ACHN (cell line): ENCODE measurements at places on chromosomes 3 and 15.

GRCh38 chr15:42118650-42119445, 24.5 kb upstream of the PLA2G4D start:
- DNase-seq, result no peak

- DNase-seq, result no peak
Measured at GRCh38 chr3:6120786-6121185, 740.1 kb upstream of the GRM7 start.

DNA sequence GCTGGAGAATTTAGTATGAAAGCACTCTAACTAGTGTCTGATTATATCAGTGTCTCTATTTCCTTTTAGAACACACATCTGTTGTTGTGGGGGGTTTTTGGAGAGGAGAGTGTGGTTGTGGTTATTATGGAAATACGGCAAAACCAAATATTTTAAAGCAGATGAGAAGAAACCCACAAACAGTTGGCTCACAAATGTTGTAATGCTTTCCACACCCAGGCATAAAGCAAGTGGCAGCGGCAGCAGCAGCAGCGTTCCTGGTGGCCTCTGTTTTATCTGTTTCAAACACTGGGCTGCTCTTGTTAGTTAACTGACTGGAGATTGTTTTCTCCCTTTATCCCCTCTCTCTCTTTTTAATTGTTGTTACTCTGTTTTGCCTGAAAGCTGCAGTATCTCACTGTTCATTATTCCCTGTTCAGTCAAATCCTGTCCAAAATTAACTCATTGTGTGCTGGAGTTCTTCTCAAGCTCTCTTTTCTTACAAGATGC, 1045.5 kb upstream of the NR2F2 start:
- DNase-seq, result no peak

DNA sequence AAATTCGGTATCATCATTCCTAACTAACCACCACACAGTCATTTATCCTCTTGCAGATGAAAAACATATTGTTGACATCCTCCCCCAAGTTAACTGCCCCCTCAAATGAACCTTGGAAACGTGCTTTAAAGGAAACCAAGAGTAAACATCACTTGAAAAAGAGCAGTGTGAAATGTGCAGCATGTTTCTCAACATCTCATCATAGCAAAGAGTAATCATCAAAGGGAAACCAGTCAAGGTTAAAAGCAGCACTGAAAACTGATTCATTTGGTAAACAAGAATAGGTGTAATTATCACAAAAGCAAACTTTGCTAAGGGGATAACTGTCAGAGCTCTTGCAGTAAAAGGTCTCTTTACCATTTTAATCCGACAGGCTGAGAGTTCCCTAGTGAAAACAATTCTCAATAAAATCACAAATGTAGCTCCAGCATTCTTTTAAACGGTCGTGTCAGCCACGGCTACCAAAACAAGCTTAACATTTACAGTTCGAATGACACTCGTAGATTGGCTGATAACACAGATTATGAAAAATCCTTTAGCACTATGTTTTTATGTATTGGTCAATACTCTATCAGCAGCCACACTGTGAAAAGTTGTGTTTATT, 461.0 kb downstream of the GBE1 start:
- no peak for DNase-seq

GRCh38 chr15:61216519-61216918, 12.6 kb downstream of the RORA start:
- DNase-seq, result no peak
